Activated CD4-positive, alpha-beta T cell treated with anti-CD3 and anti-CD28 coated beads, Interleukin-2, amount 50 U/mL, for 16 hours (primary cell): ENCODE measurements at places on chromosomes 13 and 19.
A peak's percentile ranks its signal among the peaks of the same experiment; 100 is the strongest.

DNA sequence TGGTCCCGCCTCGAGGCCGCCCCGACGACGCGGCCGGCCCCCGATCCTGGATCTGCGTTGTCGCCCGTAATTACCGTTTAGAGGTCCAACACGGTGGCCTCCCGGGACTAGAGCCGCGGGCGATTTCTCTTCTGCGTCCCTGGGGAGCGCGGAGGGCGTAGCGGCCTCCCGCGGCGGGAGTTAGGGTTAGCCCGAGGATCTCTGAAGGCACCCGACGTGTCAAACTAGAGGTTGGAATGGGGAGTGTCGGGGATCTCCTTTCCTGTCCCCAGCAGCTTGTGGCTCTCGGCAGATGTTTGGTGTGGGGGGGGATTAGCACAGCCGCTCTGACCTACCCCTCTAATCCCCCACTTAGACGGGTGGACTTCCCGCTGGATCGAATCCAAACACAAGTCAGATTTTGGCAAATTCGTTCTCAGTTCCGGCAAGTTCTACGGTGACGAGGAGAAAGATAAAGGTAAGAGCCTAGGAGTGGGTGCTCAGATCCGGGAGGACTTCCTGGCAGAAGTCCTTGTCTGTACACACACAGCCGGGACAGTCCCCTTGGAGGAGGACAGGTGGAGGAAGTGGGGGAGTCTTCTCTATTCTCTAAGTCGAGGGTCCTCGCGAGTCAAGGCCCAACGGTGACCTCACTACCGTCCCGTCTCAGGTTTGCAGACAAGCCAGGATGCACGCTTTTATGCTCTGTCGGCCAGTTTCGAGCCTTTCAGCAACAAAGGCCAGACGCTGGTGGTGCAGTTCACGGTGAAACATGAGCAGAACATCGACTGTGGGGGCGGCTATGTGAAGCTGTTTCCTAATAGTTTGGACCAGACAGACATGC is 581 bp downstream of the CALR start:
- DNase-seq, result peak; percentile 34

DNA sequence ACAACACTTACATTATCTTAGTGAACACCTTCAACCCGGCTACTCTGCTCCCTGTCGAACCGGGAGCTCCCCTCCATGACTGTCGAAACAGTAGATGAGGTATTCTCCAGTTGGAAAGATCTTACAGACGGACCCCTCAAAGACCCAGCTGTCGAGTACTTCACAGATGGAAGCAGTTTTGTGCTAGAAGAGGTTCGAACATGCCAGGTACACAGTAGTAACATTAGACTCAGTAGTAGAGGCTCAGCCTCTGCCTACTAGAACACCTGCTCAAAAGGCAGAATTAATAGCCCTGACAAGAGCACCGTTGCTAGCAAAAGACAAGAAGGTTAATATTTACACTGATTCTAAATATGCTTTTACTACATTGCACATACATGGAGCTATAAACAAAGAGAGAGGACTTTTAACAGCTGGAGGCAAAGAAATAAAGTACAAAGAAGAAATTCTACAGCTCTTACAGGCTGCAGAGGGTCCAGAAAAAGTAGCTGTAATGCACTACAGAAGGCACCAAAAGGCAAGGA is 13.6 kb upstream of the SLC15A1 start:
- DNase-seq, result no peak

DNA sequence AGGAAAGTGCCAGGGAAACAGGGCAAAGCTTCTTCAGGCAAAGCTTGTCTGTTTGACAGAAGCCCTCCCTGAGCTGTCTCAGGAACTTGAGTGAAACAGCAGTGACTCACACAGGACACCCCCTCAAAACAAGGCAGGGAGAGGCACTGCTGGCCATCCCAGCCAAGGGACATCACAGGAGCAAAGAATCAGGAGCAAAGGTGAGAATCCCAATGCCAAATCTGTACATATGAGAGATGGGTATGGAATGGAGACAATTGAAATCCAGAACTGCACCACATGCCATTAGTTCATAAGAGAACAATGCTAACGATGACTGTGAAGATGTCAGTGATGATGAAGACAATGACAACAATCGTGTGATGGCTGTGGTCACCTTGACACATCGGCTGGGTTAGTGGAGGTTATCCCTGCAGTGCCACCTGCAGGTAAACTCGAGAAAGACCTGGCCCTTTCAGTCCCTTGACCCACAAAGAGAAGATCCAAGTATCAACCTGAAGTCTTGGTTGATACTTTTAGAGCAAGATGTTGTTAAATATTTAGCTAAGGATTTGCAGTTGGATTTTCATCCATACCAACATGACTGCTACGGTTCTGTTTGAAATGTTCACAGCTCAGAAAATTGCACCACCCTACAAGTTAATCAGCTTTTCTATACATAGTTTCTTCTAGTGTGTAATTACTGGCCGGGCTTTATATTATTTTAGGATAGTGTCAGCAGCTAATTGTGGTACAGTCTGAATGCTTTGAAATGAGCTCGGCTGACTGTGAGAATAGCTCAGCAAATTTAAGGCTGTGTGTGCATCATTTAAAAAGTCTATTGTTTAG is 42.0 kb upstream of the IPO5 start:
- DNase-seq, result peak; percentile 26

GRCh38 chr19:961866-962620 is 22.1 kb upstream of the WDR18 start:
- no peak for DNase-seq

GRCh38 chr19:1189419-1189818 is 15.4 kb upstream of the SBNO2 start:
- peak; percentile 70 for DNase-seq

GRCh38 chr13:39976481-39976880 is 321.0 kb downstream of the COG6 start:
- no peak for DNase-seq

- DNase-seq, result peak; percentile 9
These were observed 36.6 kb upstream of the OXGR1 start for GRCh38 chr13:97030705-97031452.

DNA sequence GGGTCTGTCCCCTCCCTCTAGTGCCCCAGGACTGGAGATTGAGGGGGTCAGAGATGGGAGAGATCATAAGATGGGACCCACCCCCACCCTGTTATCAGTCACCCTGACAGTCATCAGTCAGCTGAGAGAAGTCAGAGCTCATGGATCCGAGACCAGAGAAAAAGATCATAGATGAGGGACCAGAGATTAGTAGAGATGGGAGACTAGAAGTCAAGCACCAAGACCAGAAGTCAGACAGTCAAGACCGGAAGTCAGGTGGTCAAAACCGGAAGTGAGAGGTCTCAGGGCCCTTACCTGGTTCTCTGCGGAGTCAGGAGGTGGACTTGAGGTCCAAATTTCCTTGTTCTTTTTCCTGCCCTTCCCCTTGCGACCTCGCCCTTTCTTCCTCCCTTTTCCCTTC is 7.0 kb downstream of the COL5A3 start:
- no peak for DNase-seq

GRCh38 chr13:31896427-31896826 is 135.1 kb upstream of the FRY start:
- DNase-seq, result no peak

DNA sequence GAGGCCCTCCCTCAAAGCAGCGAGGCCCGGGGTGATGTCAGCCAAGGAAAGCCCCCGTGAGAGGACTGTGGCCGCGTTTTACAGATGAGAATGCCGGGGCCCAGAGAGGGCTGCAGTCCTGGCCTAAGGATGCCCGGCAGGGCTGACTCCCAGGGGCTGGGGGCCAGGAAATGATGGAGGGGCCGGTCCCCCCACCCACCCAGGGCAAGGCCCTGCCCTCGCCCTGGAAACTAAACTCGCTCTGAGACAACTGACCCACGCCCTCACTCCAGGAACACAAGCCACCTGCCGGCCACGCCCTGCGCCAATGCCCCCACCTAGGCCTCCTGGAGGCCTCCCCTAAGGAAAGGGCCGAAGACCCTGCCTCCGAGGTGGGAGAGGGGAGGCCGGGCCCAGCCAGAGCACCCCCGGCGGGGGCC is 7.2 kb downstream of the ZBTB7A start:
- DNase-seq, result no peak

DNA sequence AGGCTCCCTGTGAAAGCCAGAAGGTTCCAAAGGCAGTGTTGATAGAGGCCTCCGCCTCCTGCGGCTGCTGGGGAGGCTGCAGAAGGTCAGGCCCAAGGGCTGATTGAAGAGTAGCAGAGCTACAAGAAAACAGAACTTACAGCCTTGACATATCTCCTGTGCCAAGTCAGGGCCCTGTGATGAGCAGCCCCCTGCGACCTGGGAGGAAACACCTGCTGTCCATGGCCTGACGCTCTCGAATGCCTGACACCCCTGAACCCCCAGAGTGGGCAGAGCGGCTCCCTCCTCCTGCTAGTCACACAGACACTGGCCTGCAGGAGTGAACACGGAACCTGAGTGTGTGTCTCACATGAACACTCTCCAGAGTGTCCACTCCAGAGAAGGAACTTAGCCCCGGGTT is 38.2 kb upstream of the TUBGCP3 start:
- no peak for DNase-seq

DNA sequence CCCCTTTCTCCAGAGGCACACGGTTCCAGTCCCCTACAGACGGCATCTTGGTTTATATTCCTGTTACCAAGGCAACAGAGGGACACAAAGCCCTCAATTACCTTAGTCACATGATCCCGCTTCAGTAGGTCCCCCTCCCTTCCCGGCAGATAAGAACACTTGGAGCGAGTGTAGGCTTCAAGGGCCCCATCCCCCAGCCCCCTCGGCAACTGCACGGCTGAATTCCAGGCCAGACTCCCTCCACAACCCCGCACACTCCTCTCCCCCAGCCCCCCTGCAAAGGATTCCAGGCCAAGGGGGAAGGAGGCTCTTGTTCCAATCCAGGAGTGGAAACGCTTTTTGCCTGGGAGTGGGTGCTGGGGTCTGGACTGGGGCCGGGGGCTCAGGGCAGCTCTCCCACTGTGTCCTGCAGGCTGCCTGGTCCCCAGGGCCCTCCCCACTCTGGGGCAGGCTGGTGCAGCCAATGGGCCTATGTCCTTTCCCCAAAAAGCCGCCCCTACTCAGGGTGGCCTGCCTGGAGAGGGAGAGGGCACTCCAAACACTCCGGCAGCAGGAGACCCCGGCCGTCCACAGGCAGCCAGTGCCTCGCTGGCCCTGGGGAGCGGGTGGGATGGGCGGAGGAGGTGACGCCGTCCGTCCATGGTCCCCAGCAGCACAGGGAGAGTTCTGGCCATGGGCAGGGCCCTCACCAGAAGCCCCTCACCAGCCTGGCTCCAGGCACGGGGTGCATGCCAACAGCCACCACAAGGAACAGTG is 62.6 kb downstream of the MLLT1 start:
- no peak for DNase-seq

GRCh38 chr19:52734331-52734892 is 432 bp downstream of the ZNF611 start:
- no peak for DNase-seq

DNA sequence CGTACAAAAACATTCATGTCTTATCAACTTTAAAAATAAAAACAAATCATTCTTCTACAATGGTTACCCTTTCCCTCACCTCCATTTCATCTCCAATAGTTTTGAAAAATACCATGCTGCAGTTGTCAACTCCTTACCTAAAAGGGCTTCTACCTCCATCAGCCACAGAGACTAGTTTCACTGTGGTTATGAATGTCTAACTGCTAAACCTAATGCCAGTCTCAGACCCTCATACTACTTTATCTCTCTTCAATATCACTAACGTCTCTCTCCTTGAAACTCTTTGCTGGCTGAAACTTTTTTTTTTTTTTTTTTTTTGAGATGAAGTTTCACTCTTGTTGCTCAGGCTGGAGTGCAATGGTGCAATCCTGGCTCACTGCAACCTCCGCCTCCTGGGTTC is 27.1 kb downstream of the LNX2 start:
- DNase-seq, result peak; percentile 42

GRCh38 chr13:41402691-41403511 is 54.4 kb upstream of the RGCC start:
- DNase-seq, result no peak

GRCh38 chr13:86559901-86560300 is 760.7 kb upstream of the SLITRK6 start:
- DNase-seq, result no peak

- DNase-seq, result peak; percentile 23
These were observed 110.2 kb downstream of the TEX26 start for GRCh38 chr13:31042481-31043165.

DNA sequence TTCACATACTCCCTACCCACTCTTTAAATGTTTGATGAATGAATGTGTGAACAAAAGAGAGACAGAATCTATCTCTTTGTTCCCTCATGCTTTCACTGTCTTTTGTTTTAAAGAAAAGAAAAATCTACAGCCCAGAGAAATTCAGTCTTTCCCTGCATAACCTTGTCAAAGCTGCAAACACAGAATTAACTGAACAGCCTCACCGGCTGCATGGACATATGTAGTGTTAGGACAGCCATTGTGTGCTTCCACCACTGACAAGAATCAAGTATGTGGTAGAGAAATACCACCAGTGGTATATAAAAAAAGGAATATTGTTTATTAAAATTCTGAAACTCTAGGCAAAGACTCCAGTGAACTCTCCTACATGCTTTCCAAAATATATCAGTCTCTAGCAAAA is 348.4 kb upstream of the NBEA start:
- DNase-seq, result no peak

- DNase-seq, result no peak
These were observed 185.3 kb upstream of the TMTC4 start for GRCh38 chr13:100859861-100860260.

GRCh38 chr19:18119717-18120105 is 22.1 kb downstream of the MAST3 start:
- peak; percentile 60 for DNase-seq

DNA sequence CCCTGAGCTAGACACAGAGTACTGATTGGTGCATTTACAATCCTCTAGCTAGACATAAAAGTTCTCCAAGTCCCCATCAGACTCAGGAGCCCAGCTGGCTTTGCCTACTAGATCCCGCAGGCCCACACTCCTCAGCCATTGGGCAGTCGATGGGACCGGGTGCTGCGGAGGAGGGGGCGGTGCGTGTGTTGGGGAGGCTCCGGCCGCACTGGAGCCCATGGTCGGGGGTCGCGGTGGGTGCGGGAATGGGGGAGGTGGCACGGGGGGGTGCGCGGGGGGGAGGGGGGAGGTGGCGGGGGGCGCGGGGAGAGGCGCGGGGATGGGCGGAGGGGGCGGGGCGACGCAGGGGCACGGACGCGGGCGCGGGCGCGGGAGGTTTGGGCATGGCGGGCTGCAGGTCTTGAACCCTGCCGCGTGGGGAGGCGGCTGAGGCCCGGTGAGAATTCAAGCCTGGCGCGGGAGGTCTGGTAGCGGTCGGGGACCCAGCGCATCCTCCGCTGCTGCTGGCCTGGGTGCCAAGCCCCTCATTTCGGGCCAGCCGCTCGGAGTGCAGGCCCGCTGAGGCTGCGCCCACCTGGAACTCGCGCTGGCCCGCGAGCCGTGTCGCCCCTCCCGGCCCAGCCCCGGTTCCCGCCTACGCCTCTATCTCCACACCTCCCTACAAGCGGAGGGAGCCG is 674.1 kb downstream of the SLITRK5 start:
- no peak for DNase-seq

- no peak for DNase-seq
These were observed 6.5 kb downstream of the LRRC8E start for GRCh38 chr19:7894612-7895309.

- no peak for DNase-seq
These were observed 321 bp upstream of the VPS36 start for GRCh38 chr13:52450793-52451116.

GRCh38 chr13:32528358-32528757 is 10.2 kb downstream of the N4BP2L2 start:
- DNase-seq, result no peak
